ENCODE measurements at places on chromosomes 5 and 9.

DNA sequence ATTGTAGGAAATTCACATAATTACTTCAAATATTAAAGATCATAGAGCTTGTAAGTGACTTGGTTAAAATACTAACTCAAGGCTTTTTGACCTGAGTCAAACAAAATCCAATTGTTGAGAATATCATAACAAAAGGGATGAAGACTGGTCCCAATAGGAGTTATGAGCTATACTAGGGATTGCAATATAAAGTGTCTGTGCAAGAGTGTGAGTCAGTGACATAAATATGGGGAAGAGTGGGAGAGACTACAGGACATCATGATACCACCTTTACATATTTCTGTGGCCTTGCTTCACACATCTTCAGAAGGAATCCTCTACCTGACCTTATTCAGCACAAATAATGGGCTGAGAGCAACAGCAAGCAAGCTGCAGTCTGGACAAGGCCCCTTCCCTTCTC lies 180.9 kb upstream of the SLC24A2 start:
- DNase-seq = no peak

- DNase-seq = peak; percentile 75
Measured at GRCh38 chr5:94618029-94618492, 343 bp downstream of the KIAA0825 start.

DNA sequence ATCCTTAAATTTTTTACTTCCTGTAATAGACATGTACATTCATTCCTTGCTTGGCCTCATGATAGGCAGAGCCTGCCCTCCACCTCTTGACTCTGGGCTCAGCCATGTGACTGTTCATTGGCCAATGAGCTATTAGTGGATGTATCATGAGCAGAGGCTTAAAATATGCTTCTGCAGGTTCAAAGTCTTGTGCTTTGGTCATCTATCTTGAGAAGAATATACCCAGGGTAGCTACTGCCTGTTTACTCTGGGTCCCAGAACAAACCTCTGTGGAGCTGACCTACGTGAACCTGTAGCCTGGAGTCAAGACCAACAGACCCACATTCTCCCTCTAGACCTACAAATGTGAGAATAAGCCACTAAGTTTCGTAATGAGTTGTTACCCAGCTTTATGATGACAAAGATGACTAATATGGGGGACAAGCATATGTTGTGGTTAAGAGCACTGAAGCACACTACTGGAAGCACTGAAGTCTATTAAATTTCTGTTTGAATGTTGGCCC lies 244.4 kb downstream of the MAST4 start:
- no peak for DNase-seq

DNA sequence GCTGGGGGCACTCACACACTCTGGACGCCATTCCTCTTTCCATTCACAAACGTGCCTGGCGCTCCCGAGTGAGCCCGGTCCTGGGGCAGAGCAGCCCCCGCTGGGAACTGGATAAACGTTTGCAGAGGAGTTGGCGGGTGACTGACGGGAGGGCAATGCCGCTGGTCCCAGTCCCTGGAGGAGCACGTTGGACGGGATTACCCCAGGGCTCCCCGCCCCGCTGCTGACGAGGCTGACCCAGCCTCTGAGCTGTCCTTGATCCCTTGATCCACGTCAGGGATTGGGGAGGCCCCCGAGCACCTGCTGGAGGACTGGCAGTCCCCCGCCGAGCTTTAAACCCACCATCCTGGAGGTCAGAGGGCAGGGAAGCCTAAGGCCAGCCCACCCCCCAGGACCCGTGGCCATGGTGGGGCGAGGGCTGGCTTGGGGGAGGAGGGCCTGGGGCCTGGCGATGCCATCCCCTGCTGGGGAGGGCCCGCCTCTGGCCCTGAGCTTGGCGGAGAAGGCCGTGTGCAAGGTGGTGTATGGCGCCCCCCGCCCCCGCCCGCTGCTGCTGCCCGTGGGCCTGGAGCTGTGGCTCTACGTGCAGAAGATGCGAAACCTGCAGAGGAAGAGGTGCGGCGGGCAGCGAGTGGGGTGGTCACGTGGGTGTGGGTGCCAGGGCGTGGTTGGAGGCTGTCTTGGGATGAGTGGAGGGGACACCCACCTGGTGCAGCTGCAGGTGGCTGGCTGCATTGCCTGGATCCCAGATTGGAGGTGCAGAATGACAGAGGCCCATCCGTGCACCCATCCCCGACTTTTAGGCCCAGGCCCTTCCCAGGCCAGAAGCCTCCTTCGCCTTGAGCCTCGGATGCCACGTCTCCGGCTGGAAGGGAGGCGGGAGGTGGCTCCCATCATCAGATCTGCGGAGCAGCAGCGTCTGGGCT lies 4.5 kb downstream of the GPSM1 start:
- DNase-seq = no peak

GRCh38 chr9:16131264-16131663 lies 578.4 kb downstream of the CCDC171 start:
- peak; percentile 40 for DNase-seq

DNA sequence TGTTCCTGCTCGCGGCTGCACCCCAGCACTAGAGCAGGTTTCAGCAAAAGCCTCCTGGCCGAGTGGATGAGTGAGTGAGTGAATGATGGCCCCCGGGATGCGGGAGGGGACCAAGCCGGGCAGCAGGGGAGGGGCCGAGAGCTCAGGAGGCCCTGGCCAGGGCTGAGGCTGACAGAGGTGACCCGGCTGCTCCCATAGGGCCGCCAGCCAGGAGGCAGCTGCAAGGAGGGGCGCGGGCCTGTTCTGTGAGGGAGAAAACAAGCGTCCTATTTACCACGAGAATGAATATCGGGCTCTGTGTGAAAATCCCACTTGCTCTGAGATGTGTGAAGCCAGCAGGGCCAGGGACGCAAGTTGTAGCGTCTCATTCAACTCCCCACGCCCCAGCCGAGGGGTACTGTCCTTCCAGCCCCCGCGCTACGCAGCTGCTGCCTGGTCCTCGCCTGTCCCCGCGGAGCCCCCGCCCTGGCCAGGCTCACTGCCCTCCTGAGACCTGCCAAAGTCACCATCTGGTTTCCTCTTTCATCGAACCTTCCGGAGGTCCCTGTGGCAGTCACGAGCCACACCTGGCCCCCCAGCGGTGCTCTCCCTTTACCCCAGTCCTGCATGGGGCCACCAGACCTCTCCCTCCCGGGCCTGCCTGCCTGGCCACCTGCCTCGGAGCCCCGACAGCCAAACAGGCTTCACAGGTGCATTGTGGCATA lies 38.8 kb downstream of the RASGEF1C start:
- no peak for DNase-seq

DNA sequence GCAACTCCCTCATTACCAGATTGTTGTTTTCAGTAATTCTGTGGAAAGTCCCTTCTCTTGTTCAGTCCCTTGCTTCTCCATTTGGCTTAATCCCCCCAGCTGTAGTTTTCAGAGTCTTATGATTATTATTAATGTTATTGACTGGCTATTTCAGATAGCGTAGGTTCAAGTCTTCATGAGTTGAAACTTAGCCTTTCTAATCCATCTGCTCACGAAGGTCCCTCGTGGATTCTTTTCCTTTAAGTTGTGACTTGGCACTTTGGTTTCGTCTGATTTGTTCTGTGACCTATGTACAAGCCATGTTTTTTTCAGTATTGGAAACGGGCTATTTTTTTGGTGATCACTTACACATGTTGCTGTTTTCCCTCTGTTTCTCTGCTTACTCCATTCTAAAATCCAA lies 260.3 kb downstream of the TMEM167A start:
- DNase-seq = no peak

Measured in ACHN (cell line).